Neural progenitor cell (in vitro differentiated cells): ENCODE measurements at places on chromosomes 4 and X. TPM values are rescaled to one million over a fixed set of nuclear protein-coding genes. Genes with fewer than 3 reads are reported as not detected.

DNA sequence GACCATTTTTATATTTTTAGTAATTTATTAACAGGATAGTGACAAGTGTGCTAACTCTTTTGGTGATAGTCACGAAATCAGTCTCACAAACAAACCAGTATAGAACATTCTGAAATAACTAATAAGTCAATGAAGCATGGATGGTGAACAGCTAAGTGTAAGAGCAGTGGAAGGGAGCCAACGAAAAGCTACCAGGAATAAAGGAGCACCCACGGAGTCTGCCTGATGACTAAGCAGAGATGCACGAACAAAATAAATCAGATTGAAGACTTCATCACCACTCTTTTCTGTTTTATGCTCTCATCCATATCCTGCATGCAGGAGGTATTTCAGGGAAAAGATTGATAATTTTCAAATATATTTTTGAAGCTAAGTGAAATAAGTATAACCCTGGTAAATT, 891.1 kb upstream of the HS3ST1 start:
- no peak overlapping the region for H3K27ac ChIP-seq
- no peaks in the 10 kb centered on the region for H3K27me3 ChIP-seq
- no peak overlapping the region for H3K4me3 ChIP-seq
- DNase-seq: no peak

GRCh38 chr4:75495476-75495875, 18.7 kb downstream of the RCHY1 start:
- no peak overlapping the region for H3K27ac ChIP-seq
- H3K27me3 ChIP-seq: no peaks in the 10 kb centered on the region
- H3K4me3 ChIP-seq: no peak overlapping the region
- H3K4me1 ChIP-seq: no peaks in the 10 kb centered on the region

DNA sequence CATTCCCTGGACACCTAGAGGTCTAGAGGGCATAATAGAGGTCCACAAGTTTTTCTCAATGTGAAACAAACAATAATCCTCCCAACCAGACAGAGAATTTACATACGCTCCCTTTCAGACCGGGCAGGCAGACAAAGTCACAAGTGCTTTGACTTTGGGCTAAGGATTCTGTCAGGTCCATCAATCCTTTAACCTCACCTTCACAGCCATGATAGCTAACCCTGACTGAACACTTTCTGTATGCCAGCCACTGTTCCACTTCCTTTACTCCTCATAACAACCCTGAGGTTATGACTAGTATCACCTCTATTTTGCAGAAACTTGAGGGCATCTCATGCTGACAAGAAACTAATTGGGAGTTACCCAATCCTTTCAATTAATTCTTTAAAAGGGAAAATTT, 118.8 kb upstream of the AFF2 start:
- no peaks in the 10 kb centered on the region for H3K27me3 ChIP-seq
- H3K4me1 ChIP-seq: peaks cover 7% of the 10 kb centered on the region
- H3K36me3 ChIP-seq: no peaks in the 10 kb centered on the region

GRCh38 chr4:183722731-183723560, 63.9 kb downstream of the TRAPPC11 start:
- H3K27ac ChIP-seq: no peak overlapping the region
- H3K4me3 ChIP-seq: peak overlapping the region; percentile 52
- no peaks in the 10 kb centered on the region for H3K36me3 ChIP-seq
- H3K27me3 ChIP-seq: peaks cover 34% of the 10 kb centered on the region
- H3K4me1 ChIP-seq: no peaks in the 10 kb centered on the region
- DNase-seq: peak; percentile 76

DNA sequence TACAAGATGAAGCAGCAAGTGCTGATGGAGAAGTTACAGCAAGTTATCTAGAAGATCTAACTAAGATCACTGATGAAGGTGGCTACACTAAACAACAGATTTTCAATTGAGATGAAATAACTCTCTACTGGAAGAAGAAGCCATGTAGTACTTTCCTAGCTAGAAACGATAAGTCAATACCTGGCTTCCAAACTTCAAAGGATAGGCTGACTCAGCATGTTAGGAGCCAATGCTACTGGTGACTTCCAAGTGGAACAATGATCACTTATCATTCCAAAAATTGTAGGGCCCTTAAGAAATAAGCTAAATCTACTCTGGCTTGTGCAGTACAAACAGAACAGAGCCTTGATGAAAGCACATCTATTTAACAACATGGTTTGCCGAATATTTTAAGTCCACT, 55.0 kb downstream of the FBXW7 start:
- no peak for DNase-seq
- H3K4me3 ChIP-seq: no peak overlapping the region
- no peak overlapping the region for H3K27ac ChIP-seq
- no peaks in the 10 kb centered on the region for H3K36me3 ChIP-seq
- H3K27me3 ChIP-seq: no peaks in the 10 kb centered on the region

DNA sequence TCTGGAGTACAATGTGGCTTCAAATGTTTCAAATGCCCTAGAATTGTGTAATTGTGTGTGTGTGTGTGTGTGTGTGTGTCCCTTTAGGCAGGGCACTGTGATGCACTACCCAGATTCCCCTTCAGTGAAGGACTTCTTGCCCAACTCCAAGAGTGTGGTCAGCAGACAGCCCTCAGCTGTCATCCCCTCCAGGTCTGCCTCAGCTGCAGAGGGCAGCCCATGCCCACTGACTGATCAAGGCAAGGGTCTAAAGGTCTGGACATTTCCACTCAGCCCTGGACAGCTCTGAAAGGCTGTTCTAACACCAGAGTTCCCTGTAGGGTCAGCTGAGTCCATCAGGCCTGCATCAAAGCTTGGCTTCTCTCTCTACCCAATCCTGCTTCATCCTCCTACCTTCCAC, 83.9 kb upstream of the USP9X start:
- H3K27me3 ChIP-seq: no peaks in the 10 kb centered on the region
- H3K4me1 ChIP-seq: peaks cover 4% of the 10 kb centered on the region
- H3K4me3 ChIP-seq: no peak overlapping the region
- no peak for DNase-seq

- no peak for DNase-seq
- no peaks in the 10 kb centered on the region for H3K36me3 ChIP-seq
- H3K4me1 ChIP-seq: peaks cover 3% of the 10 kb centered on the region
- H3K4me3 ChIP-seq: no peak overlapping the region
Measured at GRCh38 chrX:19649226-19649995, 134.1 kb upstream of the MAP3K15 start.

Gene LIMCH1
- total RNA-seq: 5.4 and 9.8 TPM in 2 replicates

Gene XKRX
- total RNA-seq: 1.4 and 1.5 TPM in 2 replicates

Gene CENPVL2
- 0.56 and 2.0 TPM in 2 replicates for total RNA-seq
